Activated CD8-positive, alpha-beta T cell treated with anti-CD3 and anti-CD28 coated beads, Interleukin-2, amount 10 ng/mL, durations not matched to agents 7 days and 5 days (primary cell): ENCODE measurements at places on chromosomes 6 and 20. TPM values are rescaled to one million over a fixed set of nuclear protein-coding genes. Genes with fewer than 3 reads are reported as not detected.

GRCh38 chr6:158070513-158070912 is 88.8 kb downstream of the SYNJ2 start:
- no peak for DNase-seq
- H3K36me3 ChIP-seq = peaks cover 50% of the 10 kb centered on the region
- peaks cover 44% of the 10 kb centered on the region for H3K4me1 ChIP-seq
- H3K27me3 ChIP-seq = no peaks in the 10 kb centered on the region
- H3K27ac ChIP-seq = no peak overlapping the region

DNA sequence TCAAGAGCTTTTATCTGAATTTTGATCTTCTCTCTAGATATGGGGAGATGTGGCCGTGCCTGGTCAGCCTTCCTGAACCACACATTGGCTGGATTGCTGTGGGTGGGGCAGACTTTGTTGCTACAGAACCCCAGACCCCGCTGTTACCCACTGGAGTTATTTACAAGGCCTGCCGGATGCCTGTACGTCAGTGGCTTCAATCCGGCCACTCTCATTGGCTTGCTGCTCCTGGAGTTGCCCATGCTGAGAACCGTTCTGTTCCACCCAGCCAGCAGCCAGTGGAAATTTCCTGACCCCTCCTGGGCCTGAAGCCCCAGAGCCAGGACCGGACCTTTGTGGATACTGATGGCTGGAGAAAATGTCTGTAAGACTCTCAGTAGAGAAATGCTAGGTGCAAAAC is 101.9 kb downstream of the TFAP2C start:
- no peaks in the 10 kb centered on the region for H3K36me3 ChIP-seq
- H3K27ac ChIP-seq = no peak overlapping the region
- H3K27me3 ChIP-seq = peaks cover 16% of the 10 kb centered on the region

DNA sequence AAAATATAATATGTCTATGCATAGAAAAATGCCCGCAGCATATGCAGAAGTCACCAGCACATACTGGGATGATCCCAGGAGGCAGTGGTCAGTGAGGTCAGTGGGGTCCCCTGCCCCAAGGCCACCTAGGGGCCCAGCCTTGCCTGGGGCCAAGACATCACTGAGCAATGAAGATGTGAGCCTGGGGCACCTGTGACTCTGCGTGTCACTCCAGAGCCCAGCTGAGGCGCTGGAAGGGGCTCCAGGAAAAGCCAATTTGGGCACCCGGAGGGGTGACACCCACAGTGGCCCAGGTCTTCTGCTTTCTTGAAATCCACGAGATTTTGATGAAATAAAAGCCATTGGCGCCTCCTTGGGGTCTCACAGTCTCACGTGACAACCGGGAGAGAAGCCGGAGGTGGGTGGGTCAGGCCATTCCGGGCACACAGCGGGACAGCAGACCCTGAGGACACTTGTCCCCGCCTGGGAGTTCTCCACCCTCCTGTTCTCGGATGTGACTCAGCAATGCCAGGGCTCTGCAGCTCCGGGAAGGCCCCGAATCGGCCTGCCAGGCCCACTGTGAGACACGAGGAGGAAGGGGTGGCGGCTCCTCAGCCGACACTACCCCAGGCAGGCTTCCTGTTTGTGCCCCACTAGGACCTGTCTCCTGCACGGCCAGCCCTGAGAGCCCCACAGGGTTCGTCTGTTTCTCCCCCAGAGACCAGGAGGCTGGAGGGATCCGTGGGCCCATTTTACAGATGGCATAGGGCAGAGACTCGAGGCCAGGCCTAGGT is 24.4 kb upstream of the SLCO4A1 start:
- H3K4me3 ChIP-seq = peak overlapping the region; percentile 60
- DNase-seq = peak; percentile 74
- peak overlapping the region; percentile 98 for H3K27ac ChIP-seq
- peaks cover 10% of the 10 kb centered on the region for H3K27me3 ChIP-seq

- H3K27ac ChIP-seq = no peak overlapping the region
- no peak for DNase-seq
- peak overlapping the region; percentile 73 for H3K4me3 ChIP-seq
Observed at GRCh38 chr6:137414599-137414998, 79.6 kb downstream of the OLIG3 start.

GRCh38 chr20:5870568-5870981 is 79.8 kb downstream of the TRMT6 start:
- peaks cover 13% of the 10 kb centered on the region for H3K27me3 ChIP-seq
- H3K36me3 ChIP-seq = no peaks in the 10 kb centered on the region
- no peak overlapping the region for H3K4me3 ChIP-seq
- no peak overlapping the region for H3K27ac ChIP-seq
- no peak for DNase-seq

DNA sequence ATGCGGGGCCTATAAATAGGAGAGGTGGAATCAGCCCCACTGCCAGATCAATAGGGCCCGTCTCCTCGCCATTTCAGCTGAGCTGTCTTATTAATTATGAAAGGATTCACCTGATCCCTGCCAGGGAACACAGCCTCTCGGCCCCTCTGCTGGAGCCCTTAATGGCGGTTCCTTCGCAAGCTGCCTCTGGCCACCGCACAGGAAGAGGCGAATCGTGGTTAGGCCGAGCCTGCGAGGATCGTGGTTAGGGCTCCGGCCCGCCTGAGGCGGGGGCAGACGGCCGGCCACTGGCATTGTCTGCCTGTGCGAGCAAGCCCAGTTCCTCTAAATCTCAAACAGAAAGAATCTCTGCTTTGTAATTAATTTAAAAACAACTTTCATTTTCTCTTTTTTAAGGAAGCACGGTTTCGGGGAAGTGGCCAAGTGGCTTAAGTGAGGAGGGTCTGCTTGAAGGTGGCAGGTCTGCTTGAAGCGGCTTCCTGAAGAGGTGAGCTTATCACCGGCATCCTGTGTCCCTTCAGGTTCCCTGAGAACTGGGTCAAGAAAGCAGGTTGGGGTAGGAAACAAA is 9.2 kb downstream of the NRN1 start:
- H3K27ac ChIP-seq = peak overlapping the region; percentile 84
- peaks cover 76% of the 10 kb centered on the region for H3K4me1 ChIP-seq
- H3K4me3 ChIP-seq = peak overlapping the region; percentile 87
- H3K36me3 ChIP-seq = peaks cover 38% of the 10 kb centered on the region
- peaks cover 80% of the 10 kb centered on the region for H3K27me3 ChIP-seq
- no peak for DNase-seq

DNA sequence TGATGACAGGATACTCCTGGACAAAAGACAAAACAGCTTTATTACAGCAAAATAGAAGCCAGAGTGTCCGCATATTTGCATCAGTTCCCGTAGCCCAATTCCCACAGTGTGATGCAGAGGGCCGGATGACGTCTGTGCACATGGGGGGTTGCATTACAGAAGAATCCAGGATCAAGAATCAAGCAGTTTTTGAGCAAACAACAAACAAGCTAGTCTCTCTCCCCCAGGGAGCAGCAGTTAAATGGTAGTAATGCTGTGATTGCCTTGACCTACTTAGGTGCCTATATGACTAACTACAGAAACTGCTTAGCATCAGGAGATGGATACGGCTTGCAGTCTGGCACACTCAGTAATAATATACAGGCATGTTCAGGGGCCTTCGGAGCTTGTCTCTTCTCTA is 3.2 kb upstream of the SDHAF4 start:
- H3K27ac ChIP-seq = no peak overlapping the region
- no peak for DNase-seq
- H3K4me3 ChIP-seq = no peak overlapping the region
- H3K27me3 ChIP-seq = peaks cover 9% of the 10 kb centered on the region
- H3K4me1 ChIP-seq = peaks cover 15% of the 10 kb centered on the region
- peaks cover 3% of the 10 kb centered on the region for H3K36me3 ChIP-seq

- H3K4me3 ChIP-seq = no peak overlapping the region
- H3K27me3 ChIP-seq = no peaks in the 10 kb centered on the region
- H3K4me1 ChIP-seq = no peaks in the 10 kb centered on the region
- H3K36me3 ChIP-seq = no peaks in the 10 kb centered on the region
- no peak for DNase-seq
- no peak overlapping the region for H3K27ac ChIP-seq
Observed at GRCh38 chr20:54485631-54486030, 10.2 kb downstream of the DOK5 start.

- no peak overlapping the region for H3K4me3 ChIP-seq
- H3K4me1 ChIP-seq = peaks cover 2% of the 10 kb centered on the region
- no peak overlapping the region for H3K27ac ChIP-seq
- no peaks in the 10 kb centered on the region for H3K36me3 ChIP-seq
- no peak for DNase-seq
Observed at GRCh38 chr20:19977373-19977770, 39.8 kb upstream of the NAA20 start.

- H3K36me3 ChIP-seq = no peaks in the 10 kb centered on the region
- peaks cover 7% of the 10 kb centered on the region for H3K27me3 ChIP-seq
- H3K27ac ChIP-seq = no peak overlapping the region
- no peak for DNase-seq
- no peaks in the 10 kb centered on the region for H3K4me1 ChIP-seq
Observed at GRCh38 chr20:48025661-48026060, 240.4 kb upstream of the SULF2 start.

DNA sequence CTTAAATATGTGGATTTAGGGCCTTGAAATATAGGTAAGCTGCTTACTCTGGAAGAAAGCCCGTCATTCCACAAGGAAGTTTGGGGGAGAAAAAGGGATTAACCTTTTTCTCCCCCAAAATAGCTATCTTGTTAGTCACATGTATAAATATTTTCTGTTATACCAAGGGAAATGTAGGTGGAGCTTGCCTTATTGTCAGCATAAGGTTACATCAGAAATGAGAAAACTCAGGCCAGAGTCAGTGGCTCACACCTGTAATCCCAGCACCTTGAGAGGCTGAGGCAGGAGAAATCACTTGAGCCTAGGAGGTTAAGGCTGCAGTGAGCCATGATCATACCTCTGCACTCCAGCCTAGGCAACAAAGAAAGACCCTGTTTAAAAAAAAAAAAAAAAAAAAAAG is 129.9 kb downstream of the LRFN2 start:
- no peak for DNase-seq
- peaks cover 17% of the 10 kb centered on the region for H3K27me3 ChIP-seq
- H3K4me3 ChIP-seq = no peak overlapping the region
- H3K4me1 ChIP-seq = no peaks in the 10 kb centered on the region
- no peaks in the 10 kb centered on the region for H3K36me3 ChIP-seq
- no peak overlapping the region for H3K27ac ChIP-seq

- H3K27me3 ChIP-seq = peaks cover 17% of the 10 kb centered on the region
- no peak for DNase-seq
- H3K4me1 ChIP-seq = peaks cover 4% of the 10 kb centered on the region
- no peaks in the 10 kb centered on the region for H3K36me3 ChIP-seq
Observed at GRCh38 chr20:63502671-63503172, 3.8 kb upstream of the EEF1A2 start.

The SPATS1 gene
- total RNA-seq = not detected

The CYP39A1 gene
- not detected for total RNA-seq

The NOX3 gene
- not detected for total RNA-seq
